ENCODE measurements at places on chromosomes 6 and 20.

GRCh38 chr20:58538752-58539151, 23.6 kb upstream of the APCDD1L start:
- DNase-seq: no peak

DNA sequence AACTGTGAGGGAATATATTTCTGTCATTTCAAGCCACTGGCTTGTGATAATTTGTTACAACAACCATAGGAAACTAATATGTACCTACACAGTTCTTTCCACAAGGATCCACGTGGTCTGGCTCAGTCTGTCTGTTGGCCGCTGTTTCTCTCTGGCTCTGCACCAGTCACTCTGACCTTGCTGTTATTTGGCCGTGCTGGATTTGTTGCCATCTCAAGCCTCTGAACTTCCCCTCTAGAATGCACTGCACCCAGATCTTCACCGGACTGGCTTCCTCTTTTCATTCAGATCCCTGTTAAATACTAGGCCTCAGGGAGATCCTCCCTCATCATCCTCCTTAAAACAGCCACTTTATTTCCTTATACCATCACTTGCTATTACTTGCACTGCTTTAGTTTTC, 446.8 kb downstream of the TFAP2B start:
- DNase-seq: no peak

GRCh38 chr20:50594591-50595432, 84.6 kb downstream of the PTPN1 start:
- no peak for DNase-seq

DNA sequence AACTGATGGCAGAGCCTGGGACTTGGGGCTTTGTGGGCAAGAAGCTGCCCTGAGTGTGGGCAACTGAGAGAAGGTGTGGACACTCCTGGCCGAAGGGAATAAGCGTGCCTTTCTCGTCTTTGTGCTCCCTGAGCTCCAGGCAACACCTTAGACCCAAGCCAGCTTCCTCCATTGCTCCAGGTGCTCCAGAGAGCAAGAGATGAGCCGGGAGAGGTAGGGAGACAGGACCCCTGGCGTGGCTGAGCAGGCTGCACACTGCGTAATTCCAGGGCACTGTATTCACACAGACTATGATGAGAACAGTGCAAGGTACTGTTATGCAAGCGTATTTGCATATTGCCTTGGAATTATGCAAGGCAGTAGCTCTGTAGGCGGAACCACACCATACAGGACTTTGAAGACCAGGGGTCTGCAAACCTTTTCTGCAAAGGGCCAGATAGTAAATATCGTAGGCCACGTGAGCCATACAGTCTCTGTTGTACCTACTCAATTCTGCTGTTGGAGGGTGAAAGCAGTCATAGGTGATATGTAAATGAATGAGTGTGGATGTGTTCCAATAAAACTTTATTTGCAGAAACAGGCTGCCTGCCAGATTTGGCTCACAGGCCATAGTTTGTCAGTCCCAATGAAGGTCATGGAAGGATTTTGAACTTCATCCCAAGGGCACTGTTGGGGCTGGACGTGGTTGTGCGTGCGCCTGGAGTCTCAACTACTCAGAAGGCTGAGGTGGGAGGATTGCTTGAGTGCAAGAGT, 42.1 kb upstream of the FAM83D start:
- no peak for DNase-seq
